T-helper 2 cell treated with Interferon-gamma antibody and Interleukin-4, amounts not matched to agents 100 ng/mL and 5 ng/mL, for 36 hours (primary cell): ENCODE measurements at places on chromosomes 6 and 20. TPM values are rescaled to one million over a fixed set of nuclear protein-coding genes. Genes with fewer than 3 reads are reported as not detected.

The SLC22A16 gene
- 0.18 TPM in 1 of 2 replicates, not detected in the other for total RNA-seq

The OOEP gene
- 0.66 and 0.84 TPM in 2 replicates for total RNA-seq

The PLCB1 gene
- total RNA-seq = 0.18 and 0.75 TPM in 2 replicates

The C20orf144 gene
- total RNA-seq = 0.25 TPM in 1 of 2 replicates, not detected in the other

The PAK5 gene
- not detected in 2 replicates for total RNA-seq

The GLP1R gene
- not detected in 2 replicates for total RNA-seq

The TCP1 gene
- total RNA-seq = 282 and 290 TPM in 2 replicates

The GRM1 gene
- total RNA-seq = not detected in 2 replicates

The KCNK16 gene
- not detected in 2 replicates for total RNA-seq

The BPIFB1 gene
- total RNA-seq = not detected in 2 replicates

The CAP2 gene
- total RNA-seq = not detected in 2 replicates

The APOBEC2 gene
- total RNA-seq = not detected in 2 replicates

The ROS1 gene
- total RNA-seq = not detected in 2 replicates

The RGS17 gene
- total RNA-seq = not detected in 2 replicates

The DEFB132 gene
- not detected in 2 replicates for total RNA-seq

The LRRC1 gene
- total RNA-seq = 3.9 and 4.5 TPM in 2 replicates

The FAXC gene
- 0.23 TPM in 1 of 2 replicates, not detected in the other for total RNA-seq

The IL17F gene
- total RNA-seq = not detected in 2 replicates

The HLA-DQB1 gene
- 7.0 and 10.0 TPM in 2 replicates for total RNA-seq

The HDGFL1 gene
- not detected in 2 replicates for total RNA-seq

The PHIP gene
- 34.2 and 35.7 TPM in 2 replicates for total RNA-seq

The MYL9 gene
- 2.2 and 2.5 TPM in 2 replicates for total RNA-seq

The SLC35F1 gene
- not detected in 2 replicates for total RNA-seq

The MLIP gene
- not detected in 2 replicates for total RNA-seq

The VSX1 gene
- total RNA-seq = not detected in 2 replicates

The DNMT3B gene
- 3.5 and 3.8 TPM in 2 replicates for total RNA-seq

The TBXT gene
- not detected in 2 replicates for total RNA-seq

The ATG5 gene
- total RNA-seq = 32.9 and 35.8 TPM in 2 replicates

The FLRT3 gene
- total RNA-seq = not detected in 2 replicates

The MYB gene
- 75.7 and 77.9 TPM in 2 replicates for total RNA-seq

The IMPG1 gene
- not detected in 2 replicates for total RNA-seq

The SNAP91 gene
- not detected in 2 replicates for total RNA-seq

The PPP1R14C gene
- total RNA-seq = 0.27 TPM in 1 of 2 replicates, not detected in the other

The ZHX3 gene
- total RNA-seq = 9.0 and 11.3 TPM in 2 replicates

The TP53TG5 gene
- 0.09 and 0.11 TPM in 2 replicates for total RNA-seq

The LAMA2 gene
- total RNA-seq = 0.27 and 1.4 TPM in 2 replicates

The RAET1L gene
- not detected in 2 replicates for total RNA-seq

The TMEM200A gene
- total RNA-seq = 2.6 and 3.3 TPM in 2 replicates

The DIDO1 gene
- total RNA-seq = 69.7 and 72.8 TPM in 2 replicates

The ERVFRD-1 gene
- total RNA-seq = 0.07 TPM in 1 of 2 replicates, not detected in the other

The PROCR gene
- total RNA-seq = 0.41 and 0.45 TPM in 2 replicates

The NANP gene
- 5.8 and 6.6 TPM in 2 replicates for total RNA-seq

The HLA-DOB gene
- 6.5 and 6.9 TPM in 2 replicates for total RNA-seq

The EYA2 gene
- total RNA-seq = 0.11 TPM in 1 of 2 replicates, not detected in the other

The TRDN gene
- total RNA-seq = not detected in 2 replicates

The CABLES2 gene
- total RNA-seq = 21.9 and 22.0 TPM in 2 replicates
